ENCODE measurements at places on chromosomes 5 and 9. TPM values are rescaled to one million over a fixed set of nuclear protein-coding genes. Genes with fewer than 3 reads are reported as not detected.

DNA sequence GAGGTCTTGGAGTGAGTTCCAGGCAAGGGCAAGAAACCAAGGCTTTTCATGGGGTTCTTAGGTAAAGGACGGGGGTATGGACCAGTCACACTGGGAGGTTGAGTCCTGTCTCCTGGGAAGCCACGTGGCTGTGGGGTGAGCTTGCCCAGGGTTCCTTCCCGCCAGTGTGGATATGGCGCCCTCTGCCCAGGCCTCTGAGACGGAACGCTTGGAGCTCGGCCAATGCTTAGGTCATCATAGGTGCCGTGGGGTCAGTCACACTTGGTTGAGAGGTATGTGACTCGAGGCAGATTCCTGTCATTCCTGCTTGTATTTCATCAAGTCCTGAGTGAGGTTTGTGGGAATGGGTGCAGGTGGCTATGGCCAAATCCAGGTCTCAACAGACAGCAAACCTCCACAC, 46.2 kb downstream of the TENT4A start:
- no peak overlapping the region for H3K27ac ChIP-seq
- no peak overlapping the region for H3K4me3 ChIP-seq
- no peaks in the 10 kb centered on the region for H3K36me3 ChIP-seq
- no peaks in the 10 kb centered on the region for H3K27me3 ChIP-seq

DNA sequence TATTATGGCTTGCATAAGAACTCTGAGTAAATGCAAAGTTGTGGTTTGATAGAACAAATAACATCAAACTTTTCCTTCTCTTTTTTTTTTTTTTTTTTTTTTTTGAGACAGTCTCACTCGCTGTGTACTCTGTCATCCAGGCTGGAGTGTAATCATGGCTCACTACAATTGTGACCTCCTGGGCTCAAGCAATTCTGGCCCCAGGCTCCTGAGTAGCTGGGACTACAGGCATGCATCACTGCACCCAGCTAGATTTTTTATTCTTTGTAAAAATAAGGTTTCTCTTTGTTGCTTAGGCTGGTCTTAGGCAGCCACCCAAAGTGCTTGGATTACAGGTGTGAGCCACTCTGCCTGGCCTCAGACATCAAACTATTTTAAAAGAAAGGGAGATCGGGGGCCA, 19.0 kb upstream of the PTGER4 start:
- no peak for DNase-seq
- no peak overlapping the region for H3K4me3 ChIP-seq
- no peaks in the 10 kb centered on the region for H3K36me3 ChIP-seq

DNA sequence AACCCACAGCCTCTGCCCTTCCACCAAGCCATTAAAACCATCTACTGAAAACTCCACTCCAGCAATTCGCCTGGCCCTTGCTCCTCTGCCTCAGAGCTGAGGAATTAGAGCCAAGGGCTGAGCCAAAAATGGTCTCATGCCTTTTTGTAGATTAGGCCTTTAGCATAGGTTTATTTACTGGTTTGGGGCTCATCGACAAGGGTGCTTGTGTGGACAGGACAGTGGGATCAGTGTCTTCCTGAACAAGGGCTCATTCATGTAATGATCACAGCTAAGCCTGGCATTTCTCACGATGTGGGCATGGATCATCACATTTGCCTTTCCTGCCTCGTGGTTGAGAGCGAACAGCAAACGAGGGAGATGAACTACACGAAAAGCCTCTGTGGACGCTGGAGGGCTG, 59.2 kb upstream of the PHF24 start:
- H3K4me1 ChIP-seq = no peaks in the 10 kb centered on the region
- no peaks in the 10 kb centered on the region for H3K27me3 ChIP-seq
- DNase-seq = no peak
- no peaks in the 10 kb centered on the region for H3K36me3 ChIP-seq
- no peak overlapping the region for H3K27ac ChIP-seq

GRCh38 chr5:168608386-168608785, 29.2 kb upstream of the PANK3 start:
- no peak overlapping the region for H3K27ac ChIP-seq
- no peak for DNase-seq
- no peaks in the 10 kb centered on the region for H3K36me3 ChIP-seq
- H3K27me3 ChIP-seq = no peaks in the 10 kb centered on the region
- no peaks in the 10 kb centered on the region for H3K4me1 ChIP-seq

- H3K27ac ChIP-seq = no peak overlapping the region
- DNase-seq = no peak
- no peak overlapping the region for H3K4me3 ChIP-seq
- peaks cover 30% of the 10 kb centered on the region for H3K4me1 ChIP-seq
These were observed 31.9 kb upstream of the LCP2 start for GRCh38 chr5:170329524-170329923.

GRCh38 chr5:78781611-78782286, 133.2 kb upstream of the LHFPL2 start:
- no peak overlapping the region for H3K4me3 ChIP-seq
- no peaks in the 10 kb centered on the region for H3K4me1 ChIP-seq
- no peaks in the 10 kb centered on the region for H3K27me3 ChIP-seq
- no peak for DNase-seq
- H3K27ac ChIP-seq = no peak overlapping the region

GRCh38 chr5:8505196-8505595, 636.2 kb downstream of the MTRR start:
- no peaks in the 10 kb centered on the region for H3K27me3 ChIP-seq
- H3K27ac ChIP-seq = no peak overlapping the region
- H3K36me3 ChIP-seq = no peaks in the 10 kb centered on the region
- H3K4me1 ChIP-seq = no peaks in the 10 kb centered on the region
- no peak overlapping the region for H3K4me3 ChIP-seq
- no peak for DNase-seq

GRCh38 chr5:2196416-2196815, 313.7 kb upstream of the IRX4 start:
- no peaks in the 10 kb centered on the region for H3K27me3 ChIP-seq
- no peak overlapping the region for H3K27ac ChIP-seq
- H3K4me1 ChIP-seq = no peaks in the 10 kb centered on the region
- H3K4me3 ChIP-seq = no peak overlapping the region
- DNase-seq = no peak
- H3K36me3 ChIP-seq = no peaks in the 10 kb centered on the region

DNA sequence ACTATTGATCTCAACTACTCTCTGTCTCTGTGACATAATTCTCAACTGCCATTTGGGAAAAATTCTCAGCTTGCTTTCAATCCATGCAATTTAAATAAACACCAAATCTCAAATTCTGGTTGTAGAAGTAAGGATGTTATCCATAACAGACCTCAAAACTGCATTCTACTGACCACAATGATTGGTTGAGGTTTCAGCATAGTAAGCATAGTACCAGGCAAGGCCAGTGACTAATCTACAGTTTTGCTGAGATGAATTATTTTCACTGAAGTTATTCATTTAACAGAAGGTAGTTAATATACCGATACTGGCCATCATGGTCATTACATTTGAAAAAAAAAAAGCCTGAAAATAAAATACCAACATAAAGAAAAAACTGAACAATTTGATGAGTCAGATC, 488.0 kb upstream of the CDH18 start:
- H3K4me3 ChIP-seq = no peak overlapping the region
- no peaks in the 10 kb centered on the region for H3K4me1 ChIP-seq
- H3K27me3 ChIP-seq = no peaks in the 10 kb centered on the region
- H3K27ac ChIP-seq = no peak overlapping the region
- no peak for DNase-seq
- no peaks in the 10 kb centered on the region for H3K36me3 ChIP-seq

- H3K27ac ChIP-seq = no peak overlapping the region
- no peak overlapping the region for H3K4me3 ChIP-seq
These were observed 138.2 kb upstream of the OSMR start for GRCh38 chr5:38707352-38708210.

ORM2 gene
- not detected for total RNA-seq

CCIN gene
- not detected for total RNA-seq
